ENCODE measurements at places on chromosomes 5 and 9.

DNA sequence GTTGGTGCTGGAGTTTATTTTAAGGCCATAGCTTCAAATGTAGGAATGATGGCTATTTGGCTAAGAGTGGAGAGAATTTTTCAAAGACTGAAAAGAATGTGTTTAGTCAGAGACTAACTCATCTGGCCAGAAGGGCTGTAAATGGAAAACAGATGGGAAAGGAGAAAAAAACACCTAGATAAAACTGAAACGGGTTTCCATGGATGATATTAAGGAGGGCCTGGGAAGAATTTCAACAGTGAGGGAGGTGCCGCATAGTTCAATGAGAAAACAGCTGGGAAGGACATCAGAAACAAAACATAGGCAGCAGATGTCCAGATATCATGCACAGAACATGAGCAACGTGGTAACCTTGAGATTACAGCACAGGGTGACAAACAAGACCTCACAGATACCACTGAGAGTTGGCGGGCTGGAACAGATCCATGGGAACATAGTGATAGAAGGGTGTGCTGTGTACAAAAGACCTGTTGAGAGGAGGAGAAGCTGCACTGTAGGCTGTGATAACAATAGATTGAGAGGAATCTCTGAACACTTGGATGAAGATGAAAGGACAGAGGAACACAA is 31.2 kb upstream of the RAD23B start:
- DNase-seq = no peak

GRCh38 chr5:83864652-83865051 is 144.0 kb upstream of the HAPLN1 start:
- no peak for DNase-seq

DNA sequence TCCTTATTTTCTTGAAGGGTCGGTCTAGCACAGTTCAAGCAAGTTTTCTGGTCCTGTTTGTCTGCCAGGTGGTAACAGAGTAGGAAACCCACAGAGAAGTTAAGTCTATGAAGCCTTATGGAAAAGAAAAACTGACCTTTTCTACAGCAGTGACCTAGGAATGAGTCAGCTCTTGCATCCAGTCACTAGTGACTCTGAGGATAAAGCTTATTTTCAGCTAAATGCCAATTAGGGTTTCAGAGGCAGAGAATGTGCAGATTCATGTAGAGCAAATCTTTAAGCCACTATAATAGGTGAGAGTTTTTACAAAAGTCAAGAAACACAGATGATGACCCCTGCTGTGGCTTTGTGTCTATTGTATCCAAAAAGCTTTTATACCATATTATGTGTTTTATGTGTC is 100.7 kb downstream of the CWC27 start:
- no peak for DNase-seq

DNA sequence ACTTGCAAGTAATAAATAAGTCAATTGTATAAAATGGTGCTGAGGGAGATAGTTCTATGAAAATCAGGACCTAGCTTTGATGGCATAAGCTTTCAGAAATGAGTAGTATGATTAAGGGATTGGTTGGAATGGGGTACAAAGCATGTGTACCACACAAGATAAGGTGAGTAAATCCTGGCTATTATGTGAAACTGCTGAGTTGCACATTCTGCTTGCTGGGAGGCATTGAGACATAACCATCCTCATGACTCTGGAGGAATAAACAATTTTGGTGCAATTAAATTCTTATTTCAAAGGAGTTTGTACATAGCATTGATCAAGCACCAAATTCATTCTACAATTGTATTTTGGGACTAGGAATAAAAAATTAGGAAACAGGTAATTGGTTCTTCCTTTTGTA is 755.2 kb upstream of the ACO1 start:
- DNase-seq = no peak

- DNase-seq = no peak
Measured at GRCh38 chr9:86665416-86665815, 281.9 kb downstream of the GAS1 start.

DNA sequence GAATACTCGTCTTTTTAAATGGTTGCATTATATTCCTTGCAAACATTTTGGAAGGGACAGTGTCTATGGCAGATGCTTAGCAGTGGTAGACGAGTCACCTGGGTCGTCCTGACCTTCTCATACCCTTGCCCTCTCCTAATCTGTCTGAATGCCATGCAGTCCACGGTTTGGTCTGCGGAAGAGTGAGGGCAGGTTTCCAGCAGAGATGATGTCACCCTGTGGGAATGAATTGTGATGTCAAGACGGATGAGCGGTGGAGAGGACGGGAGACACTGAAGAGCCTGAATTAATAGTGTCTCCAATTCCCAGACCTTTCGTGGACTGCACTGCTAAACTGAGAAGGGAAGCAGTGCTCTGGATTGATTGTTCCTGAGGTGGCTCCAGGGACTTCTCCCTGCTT is 329.0 kb upstream of the PANK3 start:
- DNase-seq = no peak

- DNase-seq = no peak
Measured at GRCh38 chr5:121945261-121945660, 16.5 kb upstream of the SRFBP1 start.

DNA sequence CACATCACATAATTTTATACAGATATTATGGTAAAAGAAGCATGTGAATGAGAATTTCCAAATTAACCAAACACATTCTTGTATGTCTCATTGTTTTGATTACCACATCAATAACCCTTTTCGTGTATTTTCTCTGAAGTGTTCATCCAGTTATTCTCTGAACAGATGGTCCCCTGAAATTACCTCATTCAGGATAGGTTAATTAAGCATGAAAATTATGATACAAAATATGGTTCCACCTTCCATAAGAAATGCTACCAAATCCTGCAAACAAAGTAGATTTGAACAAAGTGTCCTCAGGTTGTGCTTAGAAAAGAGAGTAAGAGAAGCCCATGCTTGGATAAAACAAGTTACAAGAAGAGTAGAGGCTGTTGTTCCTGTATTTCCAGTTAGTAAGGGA is 83.1 kb upstream of the LMNB1 start:
- DNase-seq = no peak

DNA sequence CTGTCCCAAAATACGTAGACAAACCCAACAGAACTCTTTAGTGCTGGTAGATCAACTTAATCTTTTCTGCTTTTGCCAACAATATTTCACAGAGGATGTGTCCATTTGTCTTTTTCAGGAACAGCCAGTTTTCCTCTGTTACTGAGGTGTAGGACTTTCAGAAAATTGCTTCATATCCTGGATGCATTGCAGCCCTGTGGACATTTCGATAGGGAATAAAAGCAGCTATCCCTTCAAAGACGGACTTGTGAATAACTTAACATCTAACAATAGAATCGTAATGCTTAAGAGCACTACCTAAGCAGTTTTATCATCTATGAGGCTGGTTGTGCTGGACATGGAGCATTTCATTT is 59.7 kb downstream of the PCSK1 start:
- DNase-seq = no peak

- no peak for DNase-seq
Measured at GRCh38 chr5:2187687-2188086, 305.0 kb upstream of the IRX4 start.

DNA sequence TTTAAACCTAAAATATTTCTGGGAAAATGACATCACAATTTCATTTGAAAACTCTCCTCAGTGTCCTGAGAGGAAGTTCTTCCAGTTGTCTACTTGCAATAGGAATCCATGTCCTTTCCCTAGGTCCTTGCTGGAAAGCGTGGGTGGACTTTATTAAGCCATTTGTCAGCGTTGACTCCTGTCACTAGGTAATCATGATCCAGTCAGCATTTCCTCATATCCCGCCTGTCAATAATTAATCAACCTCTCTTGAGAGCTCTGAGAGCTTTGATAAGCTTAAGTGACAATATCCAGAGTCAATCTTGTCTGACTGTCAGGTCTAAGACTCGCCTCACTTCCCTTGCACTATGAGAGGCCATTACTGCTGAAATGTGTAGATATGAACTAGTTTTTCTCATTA is 107.2 kb upstream of the SLIT3 start:
- no peak for DNase-seq

GRCh38 chr9:126341902-126342301 is 15.3 kb downstream of the MVB12B start:
- no peak for DNase-seq
